ENCODE measurements at places on chromosomes 7 and 10.

DNA sequence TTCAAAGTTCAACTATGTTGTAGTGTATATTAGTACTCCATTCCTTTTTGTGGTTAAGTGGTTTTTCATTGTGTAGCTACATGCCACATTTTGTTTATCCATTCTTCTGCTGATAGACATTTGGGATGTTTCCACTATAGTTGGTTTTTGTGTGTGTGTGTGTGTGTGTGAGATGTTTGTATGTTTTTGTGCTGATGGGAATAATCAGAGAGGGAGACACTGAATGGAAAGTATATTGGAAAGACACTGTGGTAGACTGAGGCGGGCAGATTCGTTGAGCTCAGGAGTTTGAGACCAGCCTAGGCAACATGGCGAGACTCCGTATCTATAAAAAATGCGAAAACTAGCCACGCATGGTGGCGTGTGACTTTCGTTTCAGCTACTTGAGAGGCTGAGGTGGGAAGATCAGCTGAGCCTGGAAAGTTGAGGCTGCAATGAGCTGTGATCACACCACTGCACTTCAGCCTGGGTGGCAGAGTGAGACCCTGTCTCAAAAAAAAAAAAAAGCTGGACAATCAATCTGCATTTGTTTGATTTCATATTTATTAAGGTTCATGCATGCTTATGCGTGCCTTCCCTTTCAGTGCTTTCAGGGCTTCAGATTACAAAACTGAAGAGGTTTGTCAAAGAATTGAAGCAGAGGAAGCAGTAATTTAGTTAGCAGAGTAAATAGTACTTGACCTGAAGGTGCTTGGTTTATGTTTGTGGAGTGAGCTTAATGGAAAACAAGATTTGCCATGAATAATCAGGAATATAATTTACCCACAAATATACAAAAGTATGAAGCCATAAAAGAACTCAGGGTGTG lies 14.7 kb downstream of the SEC24C start:
- DNase-seq: no peak

GRCh38 chr10:71737001-71737833 lies 17.6 kb upstream of the C10orf105 start:
- peak; percentile 44 for DNase-seq

- no peak for DNase-seq
These were observed 15.8 kb upstream of the LYZL2 start for GRCh38 chr10:30645340-30645827.

GRCh38 chr10:132916421-132916841 lies 25.9 kb downstream of the CFAP46 start:
- DNase-seq: no peak

GRCh38 chr7:77931841-77932240 lies 133.3 kb downstream of the PHTF2 start:
- DNase-seq: no peak

- peak; percentile 55 for DNase-seq
These were observed 221.7 kb downstream of the KLF6 start for GRCh38 chr10:3563298-3563697.

- DNase-seq: no peak
These were observed 86.5 kb upstream of the LRRC4 start for GRCh38 chr7:128117691-128118090.

DNA sequence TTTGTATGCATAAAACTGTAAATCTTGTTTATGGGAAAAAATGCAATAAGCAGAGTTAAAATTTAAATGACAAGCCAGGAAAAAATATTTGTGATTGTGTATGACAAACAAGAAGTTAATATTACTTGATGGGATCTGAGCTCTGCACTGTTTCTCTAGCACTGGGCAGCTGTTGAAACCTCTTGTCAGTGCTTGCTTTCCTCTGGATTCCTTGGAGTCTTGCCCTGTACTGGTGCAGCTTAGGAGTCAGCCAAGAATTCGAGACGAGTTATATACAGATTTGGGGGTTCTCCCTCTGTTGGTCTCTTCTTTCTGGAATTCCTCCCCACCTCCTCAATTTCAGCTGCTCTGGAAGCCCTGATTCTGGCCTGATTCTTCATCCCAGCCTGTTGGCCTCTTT lies 24.3 kb upstream of the OPN4 start:
- no peak for DNase-seq

DNA sequence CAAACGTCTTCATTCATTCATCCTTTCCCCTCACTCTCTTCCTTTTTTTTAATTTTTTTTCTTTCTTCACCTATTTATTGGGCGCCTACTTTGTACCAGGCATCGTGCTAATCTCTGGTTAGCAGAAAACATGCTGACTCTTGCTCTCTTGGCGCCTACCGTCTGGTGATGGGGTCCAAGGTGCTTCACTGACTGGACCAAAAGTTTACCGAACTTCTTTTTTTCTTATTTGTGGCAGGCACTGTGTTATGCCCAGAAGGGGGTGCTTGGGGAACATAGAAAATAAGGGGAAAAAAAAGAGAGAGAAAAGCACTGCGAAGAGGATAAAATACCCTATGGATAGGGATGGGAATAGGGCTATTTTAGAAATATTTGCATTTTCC lies 505 bp upstream of the FAM204A start:
- no peak for DNase-seq

DNA sequence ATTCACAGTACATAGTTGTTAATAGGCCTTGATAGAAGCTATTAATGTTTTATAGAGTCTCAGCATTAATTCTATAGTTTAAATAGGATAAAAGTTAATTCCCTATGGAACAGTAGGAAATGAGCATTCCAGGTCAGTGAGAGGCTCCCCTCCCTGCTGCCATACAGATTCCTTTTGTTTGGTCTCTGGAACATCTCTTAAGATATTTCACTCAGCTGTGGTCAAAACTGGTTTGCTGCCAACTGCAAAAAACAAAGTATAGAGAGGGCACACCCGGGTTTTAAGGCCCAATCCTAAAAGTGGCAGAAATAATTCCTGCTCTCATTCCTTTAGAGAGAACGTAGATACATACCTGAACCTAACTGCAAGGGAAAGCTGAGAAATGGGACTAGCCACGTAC lies 51.3 kb downstream of the MDFIC start:
- no peak for DNase-seq

GRCh38 chr10:29322918-29323317 lies 34.0 kb downstream of the LYZL1 start:
- no peak for DNase-seq

GRCh38 chr7:152312316-152312715 lies 123.5 kb downstream of the KMT2C start:
- no peak for DNase-seq

- peak; percentile 14 for DNase-seq
These were observed 871 bp downstream of the ST7 start for GRCh38 chr7:116953906-116954838.

DNA sequence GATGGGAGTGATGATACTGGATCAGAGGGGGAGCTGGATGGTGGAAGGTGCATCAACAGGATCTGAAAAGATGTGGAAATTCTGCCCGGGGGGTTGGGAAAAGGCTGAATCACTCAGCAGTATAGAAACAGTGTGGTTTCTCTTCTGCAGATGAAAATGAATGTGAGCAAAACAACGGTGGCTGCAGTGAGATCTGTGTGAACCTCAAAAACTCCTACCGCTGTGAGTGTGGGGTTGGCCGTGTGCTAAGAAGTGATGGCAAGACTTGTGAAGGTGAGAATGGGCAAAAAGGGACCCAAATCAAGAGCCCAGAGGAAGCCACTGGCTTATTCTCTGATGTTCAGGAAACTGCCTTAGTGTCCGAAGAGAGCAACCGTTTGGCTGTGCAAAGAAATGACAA lies 12.9 kb downstream of the OIT3 start:
- no peak for DNase-seq

GRCh38 chr10:124559372-124560132 lies 97.9 kb downstream of the LHPP start:
- no peak for DNase-seq

DNA sequence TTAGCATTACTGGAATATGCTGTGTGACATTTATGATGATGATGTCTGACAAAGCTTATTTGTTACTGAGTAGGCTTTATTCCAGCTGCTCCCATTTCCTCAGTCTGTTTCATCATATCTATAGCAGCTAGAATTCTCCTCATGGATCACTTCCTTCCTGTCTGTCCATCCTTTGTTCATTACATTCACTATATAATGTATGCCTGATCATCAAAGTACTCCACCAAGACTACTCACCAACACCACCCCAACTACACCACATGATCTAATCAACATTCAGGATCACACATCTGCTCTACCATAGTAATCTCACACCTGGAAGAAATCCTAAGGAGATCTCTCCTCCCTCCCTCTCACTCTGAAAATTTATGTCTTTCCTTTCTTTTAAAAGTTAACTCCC lies 61.3 kb downstream of the APBB1IP start:
- DNase-seq: no peak
